Activated T-helper 2 cell treated with anti-CD3 and anti-CD28 coated beads, Interferon-gamma antibody, Interleukin-2, Interleukin-4, amounts not matched to agents 10 μg/mL and 5 μg/mL and 100 μg/mL, durations not matched to agents 14 hours and 24 hours and 36 hours (primary cell): ENCODE measurements at places on chromosomes 3 and 15.

DNA sequence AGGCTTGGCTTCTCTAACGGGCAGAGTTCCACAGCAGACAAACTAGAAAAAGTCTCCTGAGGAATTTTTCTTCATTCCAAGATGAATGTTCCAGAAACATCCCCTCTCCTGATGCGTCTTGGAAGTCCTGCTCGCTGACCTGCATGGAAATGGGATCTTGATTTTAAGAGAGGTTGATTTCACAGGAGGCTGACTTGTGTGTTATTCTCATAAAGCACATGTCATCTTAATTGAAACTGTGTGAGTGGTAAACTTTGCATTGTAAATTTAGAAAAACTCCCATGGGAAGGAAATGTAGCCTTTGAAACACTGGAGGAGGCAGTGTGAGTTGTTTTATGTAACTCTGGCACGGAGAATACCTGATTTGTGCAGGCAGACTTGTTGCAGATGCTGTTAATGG lies 337.8 kb upstream of the NR2E3 start:
- no peak for DNase-seq
- H3K36me3 ChIP-seq: no peaks in the 10 kb centered on the region
- no peak overlapping the region for H3K27ac ChIP-seq
- H3K27me3 ChIP-seq: no peaks in the 10 kb centered on the region
- H3K4me1 ChIP-seq: peaks cover 6% of the 10 kb centered on the region

- no peaks in the 10 kb centered on the region for H3K4me1 ChIP-seq
- no peaks in the 10 kb centered on the region for H3K36me3 ChIP-seq
- no peak overlapping the region for H3K4me3 ChIP-seq
- H3K27ac ChIP-seq: no peak overlapping the region
These were observed 156.7 kb upstream of the EPHA6 start for GRCh38 chr3:96657710-96658109.

DNA sequence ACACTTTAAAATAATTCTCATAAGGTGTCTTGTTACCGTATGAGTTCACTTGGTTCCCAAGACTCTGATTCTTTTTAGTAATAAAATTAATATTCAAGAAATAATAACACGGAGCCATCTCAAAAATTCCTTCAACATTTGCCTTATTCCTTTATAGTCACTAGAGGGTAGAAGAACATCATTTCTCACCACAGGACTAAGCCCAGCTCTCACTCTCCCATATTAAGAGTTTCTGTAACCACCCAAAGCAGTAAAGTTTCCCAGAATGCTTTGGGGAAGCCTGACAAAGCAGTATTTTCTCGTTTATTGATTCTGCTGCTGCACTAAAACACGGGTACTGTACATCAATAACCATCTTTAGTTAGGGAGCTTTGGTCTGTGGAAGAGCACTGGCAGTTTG lies 114.9 kb downstream of the MCTP2 start:
- no peaks in the 10 kb centered on the region for H3K27me3 ChIP-seq
- no peak for DNase-seq
- H3K4me3 ChIP-seq: no peak overlapping the region
- peaks cover 45% of the 10 kb centered on the region for H3K36me3 ChIP-seq
- no peak overlapping the region for H3K27ac ChIP-seq

GRCh38 chr3:159763011-159763601 lies 225.5 kb upstream of the IL12A start:
- H3K27me3 ChIP-seq: peaks cover 62% of the 10 kb centered on the region
- peak; percentile 34 for DNase-seq
- H3K36me3 ChIP-seq: no peaks in the 10 kb centered on the region
- H3K4me1 ChIP-seq: peaks cover 16% of the 10 kb centered on the region
- H3K27ac ChIP-seq: peak overlapping the region; percentile 84

DNA sequence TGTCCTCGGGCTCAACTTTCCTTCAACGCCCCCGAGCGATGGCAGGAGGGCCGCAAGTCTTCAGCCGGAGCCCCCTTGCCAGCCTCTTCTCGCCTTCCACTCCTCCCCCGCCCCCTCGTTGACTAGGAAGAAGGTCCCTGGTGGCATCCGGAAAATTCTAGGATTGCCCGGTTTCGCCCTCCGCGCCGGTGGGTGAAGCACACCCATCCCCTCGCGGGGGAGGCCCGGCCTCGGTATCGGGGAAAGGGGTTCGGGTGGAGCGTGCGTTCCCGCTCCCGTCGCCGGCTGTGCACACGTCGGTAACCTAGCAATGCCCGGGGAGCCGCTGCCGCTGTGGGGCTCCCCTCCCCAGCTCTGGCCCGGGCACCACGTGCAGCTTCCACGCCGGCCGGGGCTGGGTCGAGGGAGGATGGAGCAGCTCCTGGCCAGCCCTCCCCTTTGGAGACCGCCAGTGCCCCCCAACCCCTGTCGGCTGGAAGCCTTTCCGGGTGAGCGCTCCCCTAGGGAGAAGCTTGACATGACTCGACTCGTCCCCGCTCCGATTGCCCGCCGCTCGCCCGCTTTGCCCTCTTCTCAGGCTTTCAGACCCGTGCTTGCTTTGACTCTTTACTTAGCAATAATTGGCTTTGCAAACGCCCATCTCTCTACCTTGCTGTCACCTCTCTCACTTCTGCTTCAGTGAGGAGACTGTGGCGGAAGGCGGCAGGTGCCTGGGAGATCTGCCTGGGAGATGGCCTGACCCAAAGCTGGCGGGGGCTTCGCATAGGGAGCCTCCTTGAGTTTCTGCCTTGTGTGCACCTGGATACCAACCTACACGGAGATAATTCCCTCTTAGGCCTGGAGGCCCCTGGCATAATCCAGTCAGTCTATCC lies 1.3 kb downstream of the CACNA1D start:
- H3K27ac ChIP-seq: no peak overlapping the region
- H3K36me3 ChIP-seq: no peaks in the 10 kb centered on the region
- no peaks in the 10 kb centered on the region for H3K4me1 ChIP-seq
- peak overlapping the region; percentile 50 for H3K4me3 ChIP-seq
- DNase-seq: no peak

DNA sequence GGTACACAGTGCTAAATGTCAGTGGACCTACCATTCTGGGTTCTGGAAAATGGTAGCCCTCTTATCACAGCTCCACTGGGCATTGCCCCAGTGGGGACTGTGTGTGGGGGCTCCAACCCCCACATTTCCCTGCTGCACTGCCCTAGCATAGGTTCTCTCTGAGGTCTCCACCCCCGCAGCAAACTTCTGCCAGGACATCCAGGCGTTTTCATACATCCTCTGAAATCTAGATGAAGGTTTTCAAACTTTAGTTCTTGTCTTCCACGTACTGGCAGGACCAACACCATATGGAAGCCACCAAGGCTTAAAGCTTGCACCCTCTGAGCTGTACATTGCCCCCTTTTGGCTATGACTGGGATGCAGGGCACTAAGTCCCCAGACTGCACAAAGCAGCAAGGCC lies 788.2 kb upstream of the ALCAM start:
- no peaks in the 10 kb centered on the region for H3K36me3 ChIP-seq
- DNase-seq: no peak
- no peak overlapping the region for H3K4me3 ChIP-seq
- no peaks in the 10 kb centered on the region for H3K4me1 ChIP-seq
- H3K27me3 ChIP-seq: no peaks in the 10 kb centered on the region

- H3K36me3 ChIP-seq: no peaks in the 10 kb centered on the region
- no peak overlapping the region for H3K4me3 ChIP-seq
- H3K27me3 ChIP-seq: no peaks in the 10 kb centered on the region
- no peak for DNase-seq
- H3K4me1 ChIP-seq: no peaks in the 10 kb centered on the region
These were observed 291.0 kb downstream of the PLOD2 start for GRCh38 chr3:145869958-145870357.

- H3K4me1 ChIP-seq: no peaks in the 10 kb centered on the region
- H3K27me3 ChIP-seq: peaks cover 28% of the 10 kb centered on the region
- H3K36me3 ChIP-seq: no peaks in the 10 kb centered on the region
These were observed 321.2 kb upstream of the TLE3 start for GRCh38 chr15:70418943-70419342.

GRCh38 chr3:45367453-45367871 lies 20.9 kb upstream of the LARS2 start:
- peaks cover 10% of the 10 kb centered on the region for H3K27me3 ChIP-seq
- no peak for DNase-seq
- no peak overlapping the region for H3K4me3 ChIP-seq
- H3K27ac ChIP-seq: no peak overlapping the region
